ENCODE measurements at places on chromosomes 1 and 21. TPM values are rescaled to one million over a fixed set of nuclear protein-coding genes. Genes with fewer than 3 reads are reported as not detected.

DNA sequence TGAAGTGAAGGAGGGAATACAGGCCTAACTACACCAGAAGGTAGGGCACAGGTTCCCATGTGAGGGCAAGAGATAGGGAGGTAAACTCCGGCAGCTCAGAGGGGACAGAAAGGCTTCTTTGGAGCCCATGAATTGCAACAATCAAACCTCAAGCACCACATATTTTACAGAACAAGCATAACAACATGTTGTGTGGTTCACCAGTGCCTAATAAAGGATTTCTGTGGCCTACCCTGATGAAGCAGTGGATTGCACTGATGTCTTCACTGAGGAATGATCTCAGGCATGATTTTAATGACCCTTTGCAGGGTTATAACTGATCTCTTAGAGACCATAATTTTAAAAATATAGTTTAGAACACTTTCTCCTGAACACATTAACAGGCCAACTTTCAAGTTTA, 77.4 kb downstream of the RUNX1 start:
- no peak for DNase-seq

GRCh38 chr1:95086949-95087533, 14.3 kb upstream of the ALG14 start:
- no peak for DNase-seq

DNA sequence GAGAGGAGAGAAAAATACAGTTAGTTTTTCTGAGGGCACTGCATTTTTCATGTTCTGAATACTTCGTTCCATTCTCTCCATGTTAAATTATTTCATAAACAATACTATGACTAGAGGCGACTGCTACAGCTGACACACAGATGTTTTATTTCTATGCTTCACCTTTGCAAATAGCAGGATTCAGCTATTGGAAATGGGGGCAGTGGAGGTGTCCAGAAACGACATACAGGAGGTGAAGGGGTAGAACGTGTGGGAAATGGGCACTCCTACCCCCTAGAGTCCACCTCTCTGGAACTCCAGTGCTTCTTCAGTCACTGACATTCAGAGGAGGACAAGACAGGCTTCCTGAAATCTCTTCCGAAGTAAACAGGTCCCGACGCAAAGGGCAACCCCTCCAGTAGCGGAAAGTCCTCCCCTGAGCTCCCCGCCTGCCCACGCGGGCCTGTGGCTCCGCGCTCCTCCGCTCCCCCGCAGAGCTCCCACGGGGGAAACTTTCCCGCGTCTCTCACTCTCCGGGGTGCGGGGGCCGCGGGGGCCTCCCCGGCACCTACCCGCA, 480 bp downstream of the DPYD start:
- DNase-seq: peak; percentile 21

Gene S100A5
- not detected for total RNA-seq
